NCI-H526 treated with DMSO at 0.1 percent for 48 hours (cell line): ENCODE measurements at places on chromosomes 2 and 18.
A peak's percentile ranks its signal among the peaks of the same experiment; 100 is the strongest.

- DNase-seq = no peak
Observed at GRCh38 chr18:7038330-7038851, 79.2 kb downstream of the LAMA1 start.

DNA sequence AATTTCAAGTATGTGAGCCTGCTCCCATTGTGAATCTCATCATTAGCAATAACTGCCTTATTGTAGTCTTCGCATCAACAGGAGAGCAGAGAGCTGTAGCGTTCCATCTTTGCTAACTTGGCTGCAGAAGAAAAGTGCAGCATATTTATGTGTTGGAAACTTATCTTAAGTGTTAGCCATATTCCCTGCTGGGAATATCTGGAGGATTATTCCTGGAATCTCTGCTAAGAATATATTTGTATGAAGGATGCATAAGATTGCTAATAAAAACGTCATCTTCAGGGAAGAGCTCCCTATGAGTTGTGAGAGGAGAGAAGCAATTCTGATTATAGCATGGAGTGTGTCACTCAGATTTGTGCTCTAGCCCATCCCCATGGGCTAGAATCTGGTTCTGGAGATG is 115.1 kb upstream of the REG3G start:
- no peak for DNase-seq

DNA sequence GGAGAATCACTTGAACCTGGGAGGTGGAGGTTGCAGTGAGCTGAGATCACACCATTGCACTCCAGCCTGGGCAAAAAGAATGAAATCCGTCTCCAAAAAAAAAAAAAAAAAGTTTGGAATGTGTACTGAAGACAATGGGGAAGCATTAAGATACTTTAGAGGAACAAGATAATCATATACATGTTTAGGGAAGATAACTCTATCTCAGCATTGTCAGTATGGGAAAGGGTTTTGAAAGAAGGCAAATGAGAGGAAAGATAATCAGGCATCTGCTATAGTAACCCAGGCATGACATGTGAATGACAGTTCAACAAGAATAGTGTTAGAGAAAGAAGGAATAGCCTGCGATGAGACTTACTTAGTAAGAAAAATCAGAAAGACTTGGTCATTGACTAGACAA is 112.0 kb downstream of the ATAD2B start:
- no peak for DNase-seq

GRCh38 chr2:174764280-174765255 is at the start of gene CHRNA1:
TSS of gene CHRNA1 (minus strand) at chr2:174764472. CDS start at chr2:174764394, 78 bp downstream.
- no peak for DNase-seq

DNA sequence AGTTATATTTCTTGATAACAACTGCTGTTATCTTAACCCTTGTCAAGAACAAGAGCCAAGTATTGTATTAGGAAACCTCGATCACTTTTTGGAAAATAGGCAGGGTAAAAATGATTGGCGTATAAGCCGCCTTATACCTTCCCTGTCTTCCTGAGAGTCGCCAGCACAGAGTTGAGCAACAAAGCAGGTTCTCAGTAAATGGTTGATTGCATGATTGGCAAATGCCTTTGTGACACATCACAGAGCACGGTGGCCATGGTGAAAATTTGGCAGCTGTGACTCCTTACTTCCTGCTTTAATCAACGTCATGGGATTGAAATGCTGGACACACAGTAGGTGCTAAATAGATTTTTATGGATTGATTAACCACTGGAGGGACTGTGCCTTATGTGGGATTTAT is 3.9 kb upstream of the KLHL29 start:
- no peak for DNase-seq

DNA sequence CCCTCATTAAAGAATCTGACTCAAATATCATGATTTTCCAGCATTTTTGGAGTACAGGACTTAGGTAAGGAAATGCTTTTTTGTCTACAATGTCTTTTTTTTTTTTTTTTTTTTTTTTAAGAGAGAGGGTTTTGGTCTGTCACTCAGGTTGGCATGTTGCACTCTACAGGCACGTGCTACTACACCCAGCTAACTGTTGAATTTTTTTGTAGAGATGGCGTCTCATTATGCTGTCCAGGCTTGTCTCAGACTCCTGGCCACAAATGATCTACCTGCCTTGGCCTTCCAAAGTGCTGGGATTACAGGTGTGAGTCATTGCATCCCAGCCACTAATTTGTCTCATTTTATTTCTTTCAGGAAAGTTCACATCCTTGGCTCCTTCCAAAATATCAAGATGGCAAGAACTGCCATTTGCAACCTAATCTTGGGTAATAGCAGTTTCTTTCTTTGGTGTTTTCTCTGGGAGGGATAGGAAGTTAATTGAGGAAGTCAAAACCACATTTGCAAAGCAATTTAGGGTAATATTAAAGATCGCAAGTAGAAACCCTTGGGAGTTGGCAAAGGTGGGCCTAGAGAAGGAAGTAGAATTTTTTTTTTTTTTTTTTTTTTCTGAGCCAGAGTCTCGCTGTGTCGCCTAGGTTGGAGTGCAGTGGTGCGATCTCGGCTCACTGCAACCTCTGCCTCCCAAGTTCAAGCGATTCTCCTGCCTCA is 15.5 kb downstream of the PNO1 start:
- DNase-seq = no peak

DNA sequence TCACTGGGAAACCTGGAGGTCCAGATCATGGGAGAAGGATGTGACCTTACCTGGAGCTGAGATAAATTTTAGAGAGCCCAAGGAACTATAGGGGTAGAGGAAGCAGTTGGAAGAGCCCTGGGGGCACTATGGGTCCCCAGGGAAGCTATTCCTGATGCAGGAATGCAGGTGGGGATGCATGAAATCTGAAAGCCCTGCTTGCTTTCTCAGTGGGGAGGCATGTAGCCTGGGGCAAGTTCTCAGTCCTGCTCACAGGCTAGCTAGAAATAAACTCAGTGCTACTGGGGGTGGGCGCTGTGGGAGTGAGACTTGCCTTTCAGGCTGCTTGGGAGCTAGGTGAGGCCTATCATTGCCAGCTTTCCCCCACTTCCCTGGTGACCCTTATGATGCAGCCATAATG is 499.7 kb downstream of the PTH2R start:
- DNase-seq = no peak

DNA sequence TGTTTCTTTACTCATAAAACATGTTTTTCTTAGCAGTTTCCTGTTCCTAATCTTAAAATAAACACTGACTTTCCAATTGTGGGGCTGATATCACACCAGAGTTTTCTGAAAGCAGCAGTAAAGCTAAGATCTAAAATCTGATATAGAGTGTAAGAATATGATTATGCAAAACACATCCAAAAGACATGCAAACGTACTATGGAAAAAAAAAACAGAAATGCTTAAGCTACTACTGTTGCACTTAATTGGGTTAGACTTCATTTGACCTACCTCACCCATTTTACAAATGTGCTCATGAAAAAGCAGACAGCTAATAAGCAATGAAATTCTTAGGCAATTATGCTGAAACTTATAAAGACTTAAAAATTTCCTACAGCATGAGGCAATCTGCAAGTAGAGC is 10.5 kb downstream of the CYTIP start:
- peak; percentile 84 for DNase-seq

DNA sequence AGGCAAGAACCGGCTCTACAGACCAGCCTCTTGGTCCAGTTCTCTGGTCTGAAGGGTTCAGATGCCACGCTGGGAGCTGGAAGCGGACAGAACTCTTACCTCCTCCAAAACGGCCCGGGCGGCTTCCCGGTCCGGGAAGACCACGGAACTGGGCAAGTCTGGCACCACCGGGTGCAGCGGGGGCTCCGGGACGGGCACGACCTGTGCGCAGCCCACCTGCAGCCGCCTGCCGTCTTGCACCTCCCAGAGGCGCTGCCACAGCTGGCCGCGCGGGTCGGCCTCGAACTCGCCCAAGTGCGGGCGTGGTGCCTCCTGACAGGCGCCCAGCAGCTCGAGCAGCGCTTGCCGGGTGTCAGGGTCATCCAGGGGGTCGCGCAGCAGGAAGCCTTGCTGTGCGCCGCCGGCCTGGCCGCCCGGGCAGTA is 773 bp downstream of the CMPK2 start:
- DNase-seq = no peak

GRCh38 chr2:219595256-219595655 is 2.4 kb upstream of the STK11IP start:
- DNase-seq = no peak

DNA sequence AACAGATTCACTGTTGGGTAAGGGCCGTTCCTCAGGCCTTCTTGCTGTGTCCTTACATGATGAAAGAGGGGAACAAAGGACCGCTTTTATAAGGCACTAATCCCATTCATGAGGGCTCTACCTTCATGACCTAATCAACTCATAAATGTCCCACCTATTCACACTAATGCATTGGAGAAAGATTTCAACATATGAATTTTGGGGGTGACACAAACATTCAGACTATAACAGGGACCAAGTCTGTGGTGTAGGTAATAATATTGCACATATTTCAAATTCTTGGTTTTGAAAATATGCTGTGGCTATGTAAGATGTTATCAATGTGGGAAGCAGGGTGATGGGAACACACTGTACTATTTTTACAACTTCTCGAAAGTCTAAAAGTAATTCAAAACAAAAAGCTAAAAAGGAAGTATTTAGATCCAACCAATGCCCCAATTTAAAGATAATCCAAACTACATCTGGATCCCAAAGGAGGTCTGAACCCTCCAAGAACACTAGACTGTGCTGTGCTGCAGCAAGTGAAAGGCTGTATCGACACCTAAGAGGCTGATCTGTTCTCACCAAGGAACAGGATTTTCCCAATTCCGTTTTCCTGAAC is 82.4 kb upstream of the TGIF1 start:
- DNase-seq = no peak

DNA sequence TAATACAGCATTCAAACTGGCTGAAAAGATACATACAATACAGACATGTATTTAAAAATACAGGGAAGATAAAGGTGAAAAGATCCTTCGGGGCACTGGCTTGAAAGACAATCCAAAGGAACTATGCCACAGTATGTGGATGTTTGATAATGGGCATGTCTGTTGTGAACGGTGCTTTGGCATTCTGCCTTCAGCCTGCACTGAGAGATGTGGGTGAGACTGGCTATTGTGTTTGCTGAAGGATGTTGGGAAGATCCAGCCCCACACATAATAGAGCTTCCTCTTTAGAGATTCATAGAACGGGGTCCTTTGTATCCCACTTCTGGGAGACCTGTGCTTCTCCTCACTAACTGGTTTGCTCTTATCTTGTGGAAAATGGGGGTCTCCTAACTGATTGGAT is 65.1 kb upstream of the CXCR4 start:
- DNase-seq = no peak

DNA sequence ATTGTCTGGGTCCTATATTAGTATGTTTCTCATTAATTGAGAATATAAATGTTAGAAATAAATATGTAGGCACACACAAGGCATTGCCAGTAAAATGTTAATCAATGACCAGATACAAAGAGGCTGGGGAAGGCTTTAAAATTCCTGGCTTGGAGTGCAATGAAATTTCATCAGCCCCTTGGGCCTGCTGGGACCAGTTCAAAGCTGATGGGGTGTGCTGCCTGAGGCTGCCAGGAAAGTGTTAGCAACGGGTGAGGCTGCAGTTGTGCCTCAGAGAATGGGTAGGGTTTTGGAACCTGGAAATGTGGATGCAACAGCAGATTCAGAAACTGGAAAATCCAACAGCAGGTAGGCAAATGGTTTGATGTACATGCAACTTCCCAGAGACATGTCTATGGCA is 68.9 kb downstream of the DIPK1C start:
- no peak for DNase-seq

- DNase-seq = no peak
Observed at GRCh38 chr2:108377815-108378630, at the start of gene SULT1C4. TSS of gene SULT1C4 (plus strand) at chr2:108377954. CDS start at chr2:108378338, 384 bp downstream.
